H54 (cell line): ENCODE measurements at places on chromosomes 12 and 14.

GRCh38 chr12:5518584-5519365 is 86.9 kb downstream of the NTF3 start:
- DNase-seq = no peak

GRCh38 chr14:79992407-79993198 is 218.7 kb downstream of the DIO2 start:
- no peak for DNase-seq

DNA sequence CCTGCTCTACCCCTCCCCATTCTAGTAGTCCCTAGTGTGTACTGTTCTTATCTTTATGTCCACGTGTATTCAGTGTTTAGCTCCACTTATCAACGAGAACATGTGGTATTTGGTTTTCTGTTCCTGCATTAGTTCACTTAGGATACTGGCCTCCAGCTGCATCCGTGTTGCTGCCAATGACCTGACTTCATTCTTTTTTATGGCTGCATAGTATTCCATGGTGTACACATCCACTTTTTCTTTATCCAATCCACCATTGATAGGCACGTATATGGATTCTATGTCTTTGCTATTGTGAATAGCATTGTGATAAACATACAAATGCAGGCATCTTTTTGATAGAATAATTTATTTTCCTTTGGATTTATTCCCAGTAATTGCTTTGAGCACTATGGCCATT is 327.7 kb downstream of the DUSP6 start:
- DNase-seq = no peak

DNA sequence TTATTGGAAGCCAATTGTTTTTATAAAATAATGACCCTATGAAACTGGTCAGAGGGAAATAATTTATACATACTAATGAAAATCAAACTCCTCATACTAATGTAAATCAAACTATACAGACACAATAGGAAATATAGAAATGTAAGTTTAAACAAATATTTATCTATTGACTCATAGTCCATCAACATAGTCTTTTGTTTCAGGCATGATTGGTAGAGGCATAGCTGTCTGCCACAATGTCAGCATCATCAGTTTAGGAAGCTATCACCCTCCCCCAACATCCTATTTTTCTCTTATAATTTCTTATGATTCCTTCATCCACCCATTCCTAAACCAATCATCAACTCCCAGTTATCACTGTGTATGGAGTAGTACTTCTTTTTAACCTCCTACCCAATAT is 117.7 kb downstream of the SLC38A6 start:
- DNase-seq = no peak

- DNase-seq = no peak
Observed at GRCh38 chr12:63457428-63457827, 210.9 kb downstream of the DPY19L2 start.

- DNase-seq = no peak
Observed at GRCh38 chr14:52553002-52553670, 500 bp downstream of the GPR137C start.

GRCh38 chr12:113462998-113463745 is 8.5 kb downstream of the LHX5 start:
- no peak for DNase-seq

DNA sequence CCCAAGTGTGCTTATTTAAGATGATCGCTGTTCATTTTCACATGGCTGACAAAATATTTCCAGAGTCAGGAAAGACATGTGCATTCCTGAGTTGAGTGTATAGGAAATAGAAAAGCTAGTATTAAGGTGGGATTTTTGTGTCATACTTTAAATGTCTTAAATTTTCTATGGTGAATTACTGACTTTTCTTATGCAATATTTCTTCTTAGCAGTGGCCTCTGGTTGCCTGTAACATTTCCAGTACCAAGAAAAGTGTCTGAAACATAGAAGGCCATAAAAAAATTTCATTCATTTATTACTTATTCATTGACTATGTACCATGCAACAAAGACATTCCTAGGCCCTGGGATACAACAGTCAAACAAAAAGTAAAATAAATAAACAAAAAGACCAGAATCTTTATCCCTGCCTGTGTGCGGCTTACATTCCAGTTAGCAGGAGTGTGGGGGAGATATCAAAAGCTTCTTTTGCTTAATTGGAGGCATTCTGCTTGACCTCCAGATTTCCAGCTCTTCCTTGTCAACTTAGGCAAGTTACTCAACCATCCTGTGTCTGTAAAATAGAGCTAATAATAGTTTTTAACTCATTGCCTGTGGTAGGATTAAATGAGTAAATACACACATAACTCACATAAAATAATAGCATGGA is 216.3 kb upstream of the FLRT2 start:
- no peak for DNase-seq

DNA sequence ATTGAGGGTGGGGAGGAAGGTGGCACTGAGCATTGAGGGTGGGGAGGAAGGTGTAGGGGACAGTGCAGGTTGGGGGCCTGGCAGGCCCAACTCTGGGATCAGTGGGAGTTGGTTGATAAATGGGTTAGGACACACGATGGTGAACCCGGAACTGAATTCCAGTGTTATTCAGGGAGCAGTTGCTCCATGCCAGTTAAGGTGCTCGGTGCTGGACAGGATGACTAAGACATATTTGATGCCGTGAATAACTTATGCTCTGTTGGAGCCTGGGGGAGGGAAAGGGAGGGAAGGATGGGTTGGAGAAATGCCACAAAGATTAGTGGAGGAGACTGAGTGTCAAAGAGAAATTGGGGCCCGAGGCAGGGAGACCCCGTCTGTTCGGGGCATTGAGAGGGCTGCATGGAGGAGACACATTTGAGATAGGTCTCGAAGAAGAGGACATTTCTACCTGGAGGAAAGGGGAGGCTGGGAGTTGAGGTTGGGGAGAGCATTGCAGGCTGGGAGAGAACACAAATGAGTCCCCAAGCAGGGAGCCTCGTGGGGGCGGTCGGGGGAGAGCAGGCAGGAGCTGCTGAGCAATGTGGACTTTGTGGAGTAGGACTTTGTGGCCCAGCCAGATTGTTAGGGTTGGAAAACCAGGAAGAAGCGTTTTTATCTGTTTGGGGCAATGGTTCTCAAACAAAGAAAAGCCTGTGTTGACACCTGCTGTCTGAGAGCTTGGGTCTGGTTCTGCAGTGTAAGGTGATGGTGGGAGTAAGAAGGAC is 65.3 kb downstream of the IQSEC3 start:
- DNase-seq = peak; percentile 65

- no peak for DNase-seq
Observed at GRCh38 chr12:45017916-45018315, 33.0 kb downstream of the DBX2 start.

GRCh38 chr12:122880668-122881067 is 15.3 kb downstream of the VPS37B start:
- no peak for DNase-seq

- DNase-seq = no peak
Observed at GRCh38 chr12:14256121-14256520, 109.4 kb upstream of the ATF7IP start.

- peak; percentile 59 for DNase-seq
Observed at GRCh38 chr12:129911428-129912049, 7.7 kb upstream of the TMEM132D start.

DNA sequence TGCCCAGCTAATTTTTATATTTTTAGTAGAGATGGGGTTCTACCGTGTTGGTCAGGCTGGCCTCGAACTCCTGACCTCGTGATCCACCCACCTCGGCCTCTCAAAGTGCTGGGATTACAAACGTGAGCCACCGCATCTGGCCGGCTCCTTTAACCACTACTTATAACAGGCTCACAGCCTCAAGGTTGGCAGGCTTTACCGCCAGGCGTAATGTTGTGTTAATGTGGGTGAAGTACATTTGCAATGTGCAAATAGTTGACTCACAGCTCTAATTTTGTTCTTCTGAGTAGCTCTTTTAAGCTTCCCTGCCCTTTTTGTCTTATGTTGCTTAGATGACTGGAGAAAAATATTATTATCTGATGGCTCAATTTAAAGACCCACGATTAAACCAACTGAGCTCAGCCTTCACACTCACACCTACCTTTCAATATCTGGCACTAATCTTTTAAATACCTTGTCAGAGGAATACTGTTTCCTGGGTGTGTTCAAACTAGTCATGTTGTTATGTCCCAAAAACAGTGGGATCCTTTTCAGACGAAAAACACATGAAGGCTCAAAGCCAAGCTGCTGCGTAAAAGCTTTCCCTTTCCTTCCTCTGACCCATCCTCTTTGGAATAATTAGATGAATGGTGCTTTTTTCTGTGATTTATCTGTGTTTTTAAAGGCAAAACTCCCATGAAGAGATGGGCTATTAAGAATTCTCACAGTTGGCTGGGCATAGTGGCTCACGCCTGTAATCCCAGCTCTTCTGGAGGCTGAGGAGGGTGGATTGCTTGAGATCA is 57.2 kb upstream of the USP44 start:
- DNase-seq = no peak

DNA sequence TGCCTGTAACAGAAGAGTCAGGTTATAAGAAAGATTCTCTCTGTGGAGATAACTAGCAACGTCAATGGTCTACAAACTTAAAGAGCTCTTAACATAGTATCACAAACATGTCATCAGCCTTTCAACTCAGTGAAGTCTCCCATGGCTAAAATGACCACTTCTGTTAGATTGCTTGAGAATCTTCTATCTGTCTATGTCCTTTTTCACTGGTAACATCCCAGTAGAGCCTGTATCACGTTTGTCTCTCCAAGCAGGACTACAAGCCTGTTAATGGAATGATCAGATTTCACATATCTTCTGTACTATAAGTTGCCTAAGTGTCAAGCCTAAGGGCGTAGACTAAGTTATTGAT is 50.7 kb downstream of the SLC2A13 start:
- no peak for DNase-seq

- DNase-seq = no peak
Observed at GRCh38 chr12:879641-880040, 69.9 kb downstream of the RAD52 start.

GRCh38 chr12:18470251-18470650 is 208.9 kb downstream of the PIK3C2G start:
- no peak for DNase-seq

GRCh38 chr12:24480766-24481449 is 468.0 kb downstream of the BCAT1 start:
- DNase-seq = no peak

- DNase-seq = no peak
Observed at GRCh38 chr14:71474301-71475265, 457.6 kb upstream of the RGS6 start.

- no peak for DNase-seq
Observed at GRCh38 chr14:50000380-50001150, 107.7 kb downstream of the ARF6 start.

GRCh38 chr12:66232263-66232662 is 43.2 kb downstream of the IRAK3 start:
- no peak for DNase-seq

- DNase-seq = no peak
Observed at GRCh38 chr14:75469606-75470237, 41.9 kb downstream of the JDP2 start.

- DNase-seq = no peak
Observed at GRCh38 chr12:117059156-117059555, 40.1 kb downstream of the TESC start.

- DNase-seq = no peak
Observed at GRCh38 chr12:6909421-6910145, 4.8 kb upstream of the ENO2 start.

GRCh38 chr14:94476023-94476422 is at the start of gene SERPINA9:
TSS of gene SERPINA9 (minus strand) at chr14:94476197. CDS start at chr14:94469840, 6,357 bp downstream.
- DNase-seq = no peak

DNA sequence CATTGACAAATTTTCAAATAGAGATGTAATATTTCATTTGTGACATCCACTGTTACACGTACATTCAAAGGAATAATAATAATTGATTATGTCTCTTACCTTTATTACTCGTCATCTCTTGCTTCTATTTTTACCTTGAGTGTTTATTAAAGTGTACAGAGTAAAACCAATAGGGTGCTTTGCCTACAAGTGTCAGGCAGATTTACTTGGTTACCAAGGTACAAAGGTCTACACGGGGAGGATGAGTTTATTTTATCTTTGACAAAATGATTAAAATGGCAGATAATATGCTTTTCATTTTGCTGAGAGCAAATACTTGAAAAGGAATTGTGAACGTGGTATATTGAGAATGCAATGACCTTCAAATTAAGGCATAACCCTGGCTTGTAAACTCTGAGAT is 137.8 kb upstream of the SOX5 start:
- DNase-seq = no peak
